ENCODE measurements at places on chromosomes 4 and X.
A peak's percentile ranks its signal among the peaks of the same experiment; 100 is the strongest.

DNA sequence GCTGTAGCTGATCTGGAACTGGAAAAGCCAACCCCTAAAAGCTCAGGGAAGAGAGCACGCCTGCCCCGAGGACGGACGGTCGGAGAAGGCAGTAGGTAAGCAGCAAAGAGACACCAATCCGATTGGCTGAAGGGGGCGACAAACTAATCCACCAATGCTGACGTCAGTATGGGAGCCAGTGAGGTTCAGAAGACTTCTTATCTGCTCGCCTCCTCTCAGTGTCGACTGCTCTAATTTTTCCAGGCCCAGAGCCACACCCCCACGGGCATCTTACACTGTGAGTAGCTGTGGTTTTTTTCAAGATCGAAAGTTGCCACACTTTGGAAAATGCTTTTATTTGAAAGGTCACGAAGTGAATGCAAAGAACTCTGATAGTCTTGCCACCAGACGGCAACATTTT lies at the start of gene DCAF8L1:
TSS of gene DCAF8L1 (minus strand) at position 101 of the 400 bp plus-strand sequence. CDS start 115 bp downstream, outside the sequence.
- no peak for DNase-seq

- peak; percentile 2 for DNase-seq
Observed at GRCh38 chr4:32025851-32026459, 1305.8 kb downstream of the PCDH7 start.

GRCh38 chr4:13267091-13267490 lies 217.0 kb downstream of the RAB28 start:
- no peak for DNase-seq

DNA sequence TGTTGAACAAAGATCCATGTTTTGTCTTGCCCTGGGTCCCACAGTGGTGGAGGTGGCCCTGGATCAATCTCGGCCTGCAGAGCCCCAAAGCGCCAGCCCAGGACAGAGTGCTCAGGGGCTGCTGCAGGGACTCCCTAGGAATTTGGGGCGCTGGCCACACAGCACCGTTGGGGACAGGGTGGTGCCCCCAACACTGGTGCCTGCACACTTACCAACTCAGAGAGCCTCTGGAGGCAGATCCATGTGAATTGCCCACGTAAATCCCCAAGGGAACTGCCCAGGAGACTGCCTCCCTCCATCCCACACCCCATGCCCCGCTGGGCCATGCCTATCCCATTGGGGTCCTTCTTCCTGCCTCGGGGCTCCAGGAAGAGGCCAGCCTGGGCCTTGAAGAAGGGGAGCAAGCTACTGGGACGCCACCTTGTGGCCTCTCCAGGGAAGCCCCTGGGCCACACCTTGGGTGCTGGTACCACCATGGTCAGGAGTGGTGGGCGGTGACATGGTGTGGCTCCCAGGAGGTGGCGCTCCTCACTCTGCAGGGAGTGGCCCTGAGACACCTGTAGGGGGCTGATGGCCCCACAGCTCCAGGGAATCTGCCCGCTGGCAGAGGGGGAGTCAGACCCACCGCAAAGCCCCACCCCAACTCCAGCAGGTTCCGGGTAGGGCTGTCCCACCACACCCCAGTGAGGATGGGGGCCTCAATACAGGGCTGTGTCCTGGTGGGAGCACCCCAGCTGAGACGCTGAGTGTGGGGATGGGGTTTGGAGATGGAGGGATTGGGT lies 22.8 kb downstream of the CFAP99 start:
- peak; percentile 37 for DNase-seq

DNA sequence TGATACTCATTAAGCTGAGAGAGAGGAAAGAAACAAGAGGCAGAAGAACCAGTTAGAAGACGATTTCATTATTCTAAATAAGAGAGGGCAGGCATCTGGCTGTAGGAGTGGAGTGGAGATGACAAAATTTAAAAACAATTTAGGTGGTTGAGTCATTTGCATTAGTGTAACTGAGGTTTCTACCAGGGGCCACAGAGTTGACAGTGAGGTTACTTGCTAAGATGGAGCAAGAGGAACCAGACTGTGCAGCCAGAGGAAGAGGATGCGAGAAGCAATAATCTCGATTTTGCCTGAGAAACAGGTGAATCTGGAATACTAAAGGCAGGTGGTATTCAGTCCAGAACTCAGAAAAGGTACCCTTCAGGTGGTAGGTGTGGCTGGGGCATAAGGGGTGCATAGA lies 491.9 kb downstream of the MID1IP1 start:
- DNase-seq, result no peak

DNA sequence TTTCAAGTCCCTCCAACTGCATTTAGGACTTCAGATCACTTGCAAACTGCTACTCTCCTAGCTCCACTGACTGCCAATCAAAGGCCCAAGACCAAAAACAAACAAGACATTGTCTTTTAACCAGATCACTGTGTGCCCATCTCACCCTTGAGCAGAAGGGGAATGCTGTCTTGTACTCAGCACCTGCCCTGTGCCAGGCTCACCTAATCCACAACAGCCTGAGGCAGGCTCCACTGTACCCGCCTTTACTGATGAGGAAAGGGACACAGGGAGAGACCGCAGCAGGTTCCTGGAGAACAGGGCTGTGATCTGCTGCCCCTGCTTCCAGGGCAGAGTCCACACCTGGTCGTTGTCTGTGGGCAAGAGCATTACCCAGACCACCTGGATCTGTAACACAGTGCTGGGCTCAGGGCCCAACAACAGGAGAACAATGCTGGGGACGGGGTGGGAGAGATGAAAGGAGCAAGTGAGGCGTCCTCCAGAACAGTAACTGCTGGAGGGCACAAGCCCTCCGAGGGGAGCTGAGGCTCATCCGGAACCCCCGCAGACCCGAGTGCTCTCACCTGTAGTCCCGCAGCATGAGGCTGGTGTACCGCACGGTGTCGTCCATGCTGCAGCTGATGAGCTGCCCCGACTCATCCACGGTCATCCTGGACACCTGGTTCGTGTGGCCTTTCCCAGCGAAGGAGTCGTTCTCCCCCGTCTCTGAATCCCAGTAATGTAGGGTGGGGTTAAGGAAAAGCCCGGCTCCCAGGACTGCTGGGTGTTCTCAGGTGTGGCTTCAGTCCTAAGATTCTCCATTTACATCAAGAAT lies 33.9 kb downstream of the WDR1 start:
- DNase-seq, result no peak

DNA sequence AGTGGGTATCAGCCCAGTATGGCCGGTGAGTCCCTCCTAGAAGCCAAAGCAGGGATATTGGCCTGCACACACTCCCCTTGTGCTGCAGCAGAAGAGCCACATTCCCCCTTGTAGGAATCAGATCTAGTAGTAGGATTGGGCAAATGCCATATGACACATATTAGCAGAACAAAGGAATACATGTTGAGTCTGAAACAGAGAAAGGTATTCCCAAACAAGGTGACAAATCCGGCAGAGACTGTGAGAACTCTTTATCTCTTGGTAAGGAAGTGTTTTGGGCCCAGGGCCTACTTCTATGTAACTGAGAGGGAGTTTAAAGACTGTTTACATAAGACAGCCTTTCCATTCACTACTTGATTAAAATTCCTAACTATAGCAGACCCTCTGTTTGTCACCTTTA lies 1382.0 kb downstream of the FAM133A start:
- DNase-seq, result no peak

DNA sequence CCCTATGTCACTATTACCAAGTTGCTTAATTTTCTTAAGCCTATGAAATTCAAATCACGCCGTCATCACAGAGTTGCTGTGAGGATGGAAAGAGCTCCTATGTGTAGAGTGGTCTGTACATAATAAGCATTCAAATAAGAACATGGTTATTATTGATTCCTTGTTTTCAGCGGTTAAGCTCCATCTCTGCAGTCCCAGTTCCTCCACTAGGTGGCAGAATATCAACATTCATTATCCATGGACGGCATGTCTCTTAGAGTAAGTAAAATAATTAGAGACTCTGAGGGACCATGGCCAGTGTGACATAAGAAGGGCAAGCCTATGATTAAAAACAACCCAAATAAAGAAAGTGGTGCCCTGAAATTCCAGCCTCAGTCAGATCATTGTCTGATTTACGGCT lies 132.5 kb upstream of the NHS start:
- DNase-seq, result no peak

DNA sequence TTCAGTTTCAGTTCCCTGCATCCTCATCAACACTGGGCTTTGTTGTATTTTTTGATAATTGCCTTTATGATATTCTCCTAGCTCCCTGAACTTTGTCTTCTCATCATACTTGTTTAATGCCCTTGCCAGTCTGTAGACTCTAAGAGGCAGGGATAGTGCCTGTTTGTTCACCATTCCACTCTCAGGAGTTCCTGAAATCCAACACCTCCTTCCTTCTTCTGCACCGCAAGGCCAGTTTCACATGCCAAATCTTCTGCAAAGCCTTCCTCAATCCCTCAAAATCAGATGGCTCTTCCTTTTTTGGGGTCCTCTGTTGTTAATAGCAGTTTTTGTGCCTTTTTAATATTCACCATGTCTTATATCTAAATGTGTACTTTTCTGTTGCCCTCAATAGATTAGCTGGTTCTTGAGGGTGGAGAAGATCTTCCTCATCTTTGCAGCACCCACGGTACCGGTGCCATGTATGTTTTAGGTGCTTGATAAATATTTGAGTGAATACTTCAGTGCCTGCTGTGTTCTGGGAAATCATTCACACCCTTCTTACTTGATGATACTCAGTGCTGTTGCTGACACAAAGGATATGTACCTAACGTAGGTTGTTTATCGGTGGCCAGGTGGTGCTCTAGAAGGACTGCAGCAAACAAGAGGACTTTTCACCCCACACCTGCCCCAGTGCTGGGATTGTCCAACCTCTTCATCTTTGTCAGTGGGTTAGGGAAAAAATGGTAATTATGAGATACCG lies 85.3 kb upstream of the LIMCH1 start:
- DNase-seq, result no peak

GRCh38 chr4:115430024-115430423 lies 316.6 kb upstream of the NDST4 start:
- DNase-seq, result no peak

DNA sequence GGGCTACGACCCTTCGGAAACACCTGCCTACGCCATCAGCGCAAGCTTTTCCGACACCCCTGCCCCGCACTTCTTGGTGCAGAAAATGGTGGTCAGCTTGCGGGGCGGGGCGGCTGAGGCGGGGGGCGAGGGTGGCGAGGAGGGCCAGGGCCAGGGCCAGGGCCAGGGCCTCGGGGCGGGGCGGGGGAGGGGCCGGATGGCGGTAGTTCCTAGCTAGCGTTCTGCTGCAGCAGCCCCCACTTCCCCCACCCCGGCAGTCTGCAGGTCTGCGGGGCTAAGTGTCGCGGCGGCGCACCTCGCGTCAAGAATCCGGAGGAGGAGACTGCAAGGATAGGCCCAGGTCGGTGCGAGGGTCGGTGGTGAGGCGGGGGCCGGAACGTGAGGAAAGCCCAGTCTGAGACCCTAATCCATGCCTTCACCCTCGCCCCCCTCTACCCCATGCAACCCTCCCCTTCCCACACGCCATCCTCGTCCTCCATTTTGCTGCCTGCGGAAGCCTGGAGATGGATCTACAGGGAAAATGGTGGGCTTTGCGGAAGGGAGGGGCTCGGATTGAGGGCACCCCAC lies 600 bp downstream of the BEX4 start:
- DNase-seq, result no peak

- peak; percentile 31 for DNase-seq
Observed at GRCh38 chrX:135931644-135932487, 38.4 kb downstream of the SAGE1 start.

DNA sequence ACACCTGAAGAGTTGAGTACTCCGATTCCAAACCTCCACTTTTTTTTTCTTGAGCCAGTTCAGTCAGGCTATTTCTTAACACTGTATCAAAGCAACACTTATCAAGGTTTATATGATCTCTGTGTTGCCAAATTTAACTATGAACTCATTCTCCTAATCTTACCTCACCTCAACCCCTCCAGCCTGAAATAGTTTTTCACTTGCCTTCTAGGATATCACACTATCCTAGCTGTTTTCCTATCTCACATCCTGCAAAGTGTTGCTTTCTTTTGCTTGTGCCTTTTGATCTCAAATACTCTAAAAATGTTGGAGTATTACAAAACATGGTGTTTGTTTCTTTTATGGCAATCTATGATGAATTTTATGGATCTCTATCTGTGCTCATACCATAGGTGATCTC lies 415.0 kb downstream of the CFAP47 start:
- no peak for DNase-seq

- no peak for DNase-seq
Observed at GRCh38 chr4:2948895-2949781, 14.1 kb downstream of the NOP14 start.

GRCh38 chr4:187357045-187357643 lies 633.5 kb upstream of the FAT1 start:
- DNase-seq, result no peak

DNA sequence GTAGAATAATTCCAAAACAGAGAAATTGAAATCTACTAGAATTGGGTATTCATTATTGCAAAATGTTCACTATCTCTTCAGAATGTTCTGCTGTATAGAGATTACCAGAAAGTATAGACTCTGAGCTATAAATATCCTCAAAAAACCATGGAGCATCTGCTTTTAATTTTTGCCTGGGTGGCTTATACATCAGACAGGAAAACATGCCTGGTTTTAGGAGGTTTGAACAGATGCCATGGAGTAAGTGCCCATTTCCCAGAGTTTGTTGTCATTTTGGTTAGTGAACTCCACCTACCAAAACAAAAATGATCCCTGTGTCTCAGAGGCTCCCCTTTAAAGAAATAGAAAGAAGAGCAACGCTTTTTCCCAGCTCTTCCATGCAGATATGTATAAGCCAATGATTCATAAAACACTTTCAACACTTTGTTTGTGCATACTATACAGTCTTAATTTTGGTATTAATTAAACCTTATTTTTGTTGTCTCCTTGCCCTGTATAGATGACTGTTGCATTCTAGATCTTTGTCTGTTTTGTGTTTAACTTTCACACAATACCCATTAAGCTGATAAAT lies 68.7 kb downstream of the MEPE start:
- no peak for DNase-seq

DNA sequence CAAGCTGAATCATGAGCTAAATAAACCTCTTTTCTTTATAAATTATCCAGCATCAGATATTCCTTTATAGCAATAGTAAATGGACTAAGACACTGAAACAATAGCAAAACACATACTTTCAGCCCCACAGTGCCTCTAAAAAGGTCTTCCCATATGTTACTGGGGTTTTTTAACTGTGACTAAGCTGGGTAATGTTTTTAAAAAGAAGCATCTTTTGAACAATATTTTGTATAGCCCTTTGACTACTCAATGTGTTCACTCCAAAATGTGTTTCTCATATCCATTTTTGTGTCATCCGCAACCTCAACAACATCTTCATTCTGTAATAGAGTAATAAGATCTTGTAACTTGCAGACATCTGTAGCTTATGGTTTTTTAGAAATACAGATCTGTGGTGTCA lies 218.7 kb upstream of the S100G start:
- DNase-seq, result no peak

DNA sequence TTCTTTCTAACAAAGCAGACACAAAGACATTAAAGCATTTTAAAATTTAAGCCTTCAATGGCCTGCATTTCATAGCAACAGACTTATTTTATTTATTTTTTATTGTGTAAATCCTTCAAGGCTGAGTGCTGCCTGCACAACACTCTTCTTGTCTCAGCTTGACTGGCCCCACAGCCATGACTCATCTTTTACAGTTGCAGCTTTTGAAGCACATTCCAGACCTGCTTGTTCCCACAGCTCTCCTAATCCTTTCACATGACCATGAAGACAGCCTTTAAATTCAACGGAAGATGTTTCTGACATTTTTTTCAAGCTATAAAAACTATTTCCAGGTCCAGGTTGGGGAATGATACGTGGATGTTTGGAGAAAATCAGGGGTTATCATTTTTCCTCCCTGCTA lies 276.9 kb upstream of the TACR3 start:
- DNase-seq, result no peak

- no peak for DNase-seq
Observed at GRCh38 chr4:25883565-25883964, 20.8 kb upstream of the SEL1L3 start.
